ENCODE measurements at places on chromosomes 1 and 21. TPM values are rescaled to one million over a fixed set of nuclear protein-coding genes. Genes with fewer than 3 reads are reported as not detected.

Gene GBP7
- not detected for total RNA-seq

Gene BTG3
- 52.1 TPM for total RNA-seq

Gene PDZK1IP1
- not detected for total RNA-seq

Gene PTPRU
- total RNA-seq = 0.16 TPM

Gene LIN28A
- total RNA-seq = not detected

Gene WNT2B
- total RNA-seq = not detected

Gene CELA3A
- not detected for total RNA-seq

Gene CYP4A22
- not detected for total RNA-seq

Gene ADAMTS1
- total RNA-seq = 4.5 TPM

Gene TMEM82
- total RNA-seq = not detected

Gene L1TD1
- total RNA-seq = not detected

Gene DMRTB1
- total RNA-seq = not detected

Gene OR2L13
- total RNA-seq = not detected

Gene FBLIM1
- not detected for total RNA-seq

Gene KCNK1
- total RNA-seq = 6.8 TPM

Gene RAB42
- 0.14 TPM for total RNA-seq

Gene SNX7
- total RNA-seq = not detected

Gene CD5L
- total RNA-seq = not detected

Gene LCE3C
- not detected for total RNA-seq

Gene CD164L2
- total RNA-seq = not detected

Gene PRDM16
- not detected for total RNA-seq

Gene RGS1
- 8.6 TPM for total RNA-seq

Gene GUCA2A
- total RNA-seq = not detected

Gene XCL1
- total RNA-seq = 1.1 TPM

Gene TRIM45
- 1.2 TPM for total RNA-seq

Gene NDUFV3
- total RNA-seq = 29.2 TPM

Gene TSNAX
- total RNA-seq = 38.5 TPM

Gene PNRC2
- 157 TPM for total RNA-seq

Gene FAM163A
- total RNA-seq = not detected

Gene HSD3B2
- total RNA-seq = not detected

Gene ATXN7L2
- 10.5 TPM for total RNA-seq

Gene PLA2G2A
- total RNA-seq = not detected

Gene OLIG2
- total RNA-seq = not detected

Gene ANKRD65
- total RNA-seq = not detected

Gene TNNT2
- total RNA-seq = not detected

Gene CFAP107
- not detected for total RNA-seq

Gene NEK2
- 29.6 TPM for total RNA-seq
